T-helper 2 cell treated with Interferon-gamma antibody and Interleukin-4, amounts not matched to agents 100 ng/mL and 5 ng/mL, for 36 hours (primary cell): ENCODE measurements at places on chromosomes 1 and 21. TPM values are rescaled to one million over a fixed set of nuclear protein-coding genes. Genes with fewer than 3 reads are reported as not detected.

The LYPLA2 gene
- total RNA-seq, result 85.5 and 86.7 TPM in 2 replicates

The COX20 gene
- total RNA-seq, result 27.1 and 30.2 TPM in 2 replicates

The ERRFI1 gene
- total RNA-seq, result 0.86 and 1.6 TPM in 2 replicates

The HOOK1 gene
- 1.9 and 2.2 TPM in 2 replicates for total RNA-seq

The INSRR gene
- total RNA-seq, result 0.14 TPM in 1 of 2 replicates, not detected in the other
